ENCODE measurements at places on chromosomes 2 and 18.

GRCh38 chr2:158772306-158773078, 22.6 kb upstream of the DAPL1 start:
- no peak for DNase-seq

- DNase-seq, result no peak
Observed at GRCh38 chr2:144470816-144471215, 49.1 kb downstream of the ZEB2 start.

- no peak for DNase-seq
Observed at GRCh38 chr18:62558015-62558663, 35.3 kb downstream of the ZCCHC2 start.

DNA sequence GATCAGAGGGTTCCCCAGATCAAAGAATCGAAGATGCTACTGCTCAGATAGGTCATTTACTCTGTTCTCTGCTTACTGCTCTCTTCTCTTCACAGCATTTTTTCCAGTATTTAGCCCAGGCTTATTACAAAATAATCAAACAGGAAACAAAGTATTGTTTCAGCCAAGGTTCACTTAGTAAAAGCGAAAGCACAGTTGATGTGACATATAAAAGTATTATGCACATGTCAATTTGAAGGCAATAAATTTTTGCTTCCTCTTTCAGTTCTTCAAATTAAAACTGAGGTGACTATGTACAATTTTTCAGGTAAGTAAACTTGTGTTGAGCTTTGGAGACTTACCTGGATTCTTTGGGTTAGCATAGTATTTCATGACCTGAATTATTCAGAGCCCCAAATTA, 262.8 kb upstream of the CHST9 start:
- no peak for DNase-seq

DNA sequence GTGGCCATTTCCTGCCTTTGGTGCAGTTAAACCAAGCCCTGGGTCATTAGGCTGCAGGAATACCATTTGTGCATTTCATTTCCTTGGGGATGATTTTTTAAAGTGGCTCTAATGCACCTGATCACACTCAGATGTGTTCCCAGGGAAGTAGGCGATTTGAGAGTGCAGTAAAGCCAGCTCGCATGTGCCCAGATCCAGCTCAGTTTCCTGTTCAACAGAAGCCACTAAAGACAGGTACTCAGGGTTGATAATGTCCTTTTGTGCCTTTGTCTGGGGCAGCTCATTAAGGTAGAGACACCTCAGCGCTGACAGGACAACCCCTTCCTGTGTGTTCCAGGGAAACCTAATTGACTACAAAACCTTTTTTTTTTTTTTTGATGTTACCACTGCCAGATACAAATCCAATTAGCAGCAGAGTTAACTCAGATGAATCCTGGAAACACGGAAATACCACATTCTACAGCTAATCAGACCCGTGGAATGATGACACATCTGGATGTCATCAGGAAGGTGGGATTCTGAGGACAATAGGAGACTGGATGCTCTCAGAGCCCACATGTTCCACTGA, 15.2 kb upstream of the CHRNA1 start:
- DNase-seq, result no peak

- DNase-seq, result no peak
Observed at GRCh38 chr2:176129813-176130146, 275 bp downstream of the HOXD8 start.

DNA sequence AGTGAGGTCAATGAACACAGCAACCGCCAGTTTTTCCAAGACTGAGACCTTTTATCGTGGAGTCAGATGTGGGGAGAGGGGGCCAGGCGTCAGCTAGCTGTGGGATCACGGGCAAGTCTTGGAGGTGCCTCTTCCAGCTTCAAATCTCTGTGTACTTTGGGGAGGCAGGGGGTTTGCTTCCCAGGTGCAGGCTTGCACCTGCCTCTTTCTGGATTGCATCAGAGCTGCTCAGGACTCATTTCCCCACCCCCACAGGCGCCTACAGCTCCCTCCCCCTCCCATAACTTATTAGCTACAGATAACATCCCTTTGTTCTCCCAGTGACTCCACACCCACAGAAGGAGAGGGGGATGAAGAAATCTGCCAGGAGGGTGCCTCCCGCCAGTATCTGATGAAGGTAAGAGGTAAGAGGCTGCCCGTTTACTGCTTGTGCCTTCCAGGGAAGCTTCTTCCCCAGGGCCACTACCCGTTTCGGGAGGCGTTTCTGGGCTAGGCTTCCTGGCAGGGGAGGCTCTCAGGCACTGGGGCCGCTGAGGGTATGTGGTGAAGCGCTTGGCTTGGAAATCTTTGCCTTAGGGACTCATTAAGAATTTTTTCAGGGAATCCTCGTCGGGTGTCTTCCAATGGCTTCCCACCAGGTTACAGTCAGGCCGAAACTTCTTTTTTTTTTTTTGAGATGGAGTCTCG, 18.8 kb upstream of the MRPL33 start:
- no peak for DNase-seq

- no peak for DNase-seq
Observed at GRCh38 chr2:15971351-15971750, 31.0 kb downstream of the MYCN start.

- no peak for DNase-seq
Observed at GRCh38 chr2:55111230-55111569, 60.9 kb upstream of the RTN4 start.

- DNase-seq, result no peak
Observed at GRCh38 chr2:182854375-182855105, 11.9 kb downstream of the FRZB start.

DNA sequence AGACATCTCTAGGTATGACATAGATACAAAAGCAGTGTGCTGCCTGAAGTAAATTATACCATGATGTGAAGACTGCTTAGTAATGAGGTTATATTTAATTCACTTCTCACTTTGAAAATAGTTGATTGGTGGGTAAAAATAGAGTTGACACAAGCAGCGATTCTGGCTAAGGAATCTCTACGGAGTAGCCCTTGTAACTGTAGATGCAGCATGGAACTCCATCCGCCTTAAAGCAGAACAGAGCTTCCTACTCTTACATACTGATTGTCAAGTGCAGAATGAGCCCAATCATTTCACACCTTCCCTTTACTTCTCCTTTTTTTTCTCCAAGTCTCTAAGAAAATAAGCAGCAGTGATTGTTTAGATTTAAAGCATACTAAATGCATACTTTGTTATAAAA, 1594.6 kb upstream of the SLC39A10 start:
- no peak for DNase-seq

GRCh38 chr2:237483018-237483731, 3.9 kb upstream of the MLPH start:
- no peak for DNase-seq

DNA sequence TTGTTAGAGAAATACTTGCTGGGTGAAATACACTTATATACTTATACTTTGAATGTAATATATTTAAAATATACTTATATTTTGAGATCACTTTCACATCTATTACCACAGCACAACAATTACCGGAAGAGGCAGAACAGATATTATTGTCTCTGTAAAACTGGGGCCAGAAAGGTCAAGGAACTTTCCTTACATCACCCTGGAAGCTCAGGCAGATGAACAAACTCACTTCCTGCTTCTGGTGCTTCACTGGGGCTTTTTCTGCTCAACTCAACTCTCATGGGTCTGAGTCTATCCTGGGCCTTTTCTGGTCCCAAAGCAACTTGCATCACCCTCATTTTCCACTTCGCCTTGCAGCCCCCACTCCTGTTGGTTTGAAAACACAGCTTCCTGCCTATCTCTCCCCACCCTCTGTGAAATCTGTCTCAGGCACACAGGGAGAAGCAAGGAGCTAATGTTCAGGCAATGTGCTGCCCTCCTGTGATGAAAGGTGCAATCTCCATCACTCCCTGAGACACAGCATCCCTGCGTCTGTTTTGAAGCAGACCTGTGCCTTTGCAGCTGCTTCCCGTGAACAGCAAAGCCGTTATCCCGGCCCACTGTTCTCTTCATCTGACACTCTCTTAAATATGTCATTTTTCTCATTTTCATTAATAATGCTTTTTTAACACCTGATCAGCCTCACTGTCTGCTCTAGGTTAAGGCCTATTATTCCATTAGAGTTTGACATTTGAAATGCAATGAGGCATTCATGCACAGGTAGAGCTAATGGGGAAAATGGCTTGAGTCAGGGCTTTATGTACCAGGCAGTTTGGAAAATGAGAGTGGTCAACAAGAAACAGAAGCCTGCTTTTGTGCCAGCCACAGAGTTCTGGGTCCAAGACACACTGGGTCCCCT, 251.9 kb upstream of the CHAC2 start:
- DNase-seq, result no peak

GRCh38 chr2:152657043-152657442, 60.2 kb downstream of the PRPF40A start:
- DNase-seq, result no peak

- no peak for DNase-seq
Observed at GRCh38 chr2:3387644-3388411, 8.3 kb downstream of the TRAPPC12 start.

DNA sequence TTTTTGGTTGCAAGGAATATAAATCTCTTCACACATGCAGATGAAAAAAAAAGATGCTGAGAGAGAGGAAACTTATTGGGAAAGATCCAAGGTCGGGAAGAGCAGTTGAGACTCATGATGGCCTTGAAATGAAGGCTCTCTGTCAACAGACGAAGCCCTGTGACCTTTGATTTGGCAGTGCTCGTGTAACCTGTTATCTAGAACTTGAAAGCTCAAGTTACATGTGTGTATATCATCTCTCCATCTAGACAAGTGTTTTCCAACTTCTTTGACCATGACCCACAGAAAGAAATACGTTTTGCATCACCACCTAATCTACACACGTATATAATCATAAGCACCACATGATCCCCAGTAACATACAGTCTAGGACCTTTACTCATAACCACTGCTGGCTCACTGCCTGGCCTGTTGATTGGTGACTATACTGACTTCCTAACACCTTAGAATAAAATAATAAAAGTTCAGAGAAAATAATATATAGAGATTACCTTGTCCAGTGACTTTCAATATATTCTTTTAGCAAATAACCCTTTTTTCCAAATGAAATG, 319.0 kb upstream of the PKDCC start:
- DNase-seq, result no peak

GRCh38 chr18:62605685-62606084, 82.9 kb downstream of the ZCCHC2 start:
- DNase-seq, result no peak

DNA sequence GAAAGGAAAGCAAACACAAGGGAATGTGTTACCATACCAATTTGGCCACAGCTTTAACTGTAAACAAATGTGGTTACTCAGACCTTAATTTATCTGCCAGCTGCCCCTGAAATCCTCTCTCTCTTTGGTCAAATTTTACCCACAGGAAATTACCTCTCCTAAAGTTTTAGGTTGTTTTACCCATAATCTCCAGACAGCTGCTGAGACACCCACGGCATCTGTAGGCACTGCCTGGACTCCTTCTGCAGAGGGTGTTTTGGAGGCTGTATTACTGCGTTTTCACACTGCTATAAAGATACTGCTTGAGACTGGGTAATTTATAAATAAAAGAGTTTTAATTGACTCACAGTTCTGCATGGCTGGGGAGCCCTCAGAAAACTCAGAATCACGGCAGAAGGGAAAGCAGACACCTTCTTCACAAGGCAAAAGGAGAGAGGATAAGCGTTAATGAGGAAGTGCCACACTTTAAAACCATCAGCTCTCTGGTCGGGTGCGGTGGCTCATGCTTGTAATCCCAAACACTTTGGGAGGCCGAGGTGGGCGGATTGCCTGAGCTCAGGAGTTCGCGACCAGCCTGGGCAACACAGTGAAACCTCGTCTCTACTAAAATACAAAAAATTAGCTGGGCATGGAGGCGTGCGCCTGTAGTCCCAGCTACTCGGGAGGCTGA, 677.5 kb upstream of the FSHR start:
- no peak for DNase-seq

- DNase-seq, result no peak
Observed at GRCh38 chr2:193240752-193241151, 1046.0 kb upstream of the TMEFF2 start.

- no peak for DNase-seq
Observed at GRCh38 chr2:77831060-77831459, 308.9 kb upstream of the LRRTM4 start.

- DNase-seq, result no peak
Observed at GRCh38 chr2:217365656-217366055, 505.8 kb upstream of the TNP1 start.

DNA sequence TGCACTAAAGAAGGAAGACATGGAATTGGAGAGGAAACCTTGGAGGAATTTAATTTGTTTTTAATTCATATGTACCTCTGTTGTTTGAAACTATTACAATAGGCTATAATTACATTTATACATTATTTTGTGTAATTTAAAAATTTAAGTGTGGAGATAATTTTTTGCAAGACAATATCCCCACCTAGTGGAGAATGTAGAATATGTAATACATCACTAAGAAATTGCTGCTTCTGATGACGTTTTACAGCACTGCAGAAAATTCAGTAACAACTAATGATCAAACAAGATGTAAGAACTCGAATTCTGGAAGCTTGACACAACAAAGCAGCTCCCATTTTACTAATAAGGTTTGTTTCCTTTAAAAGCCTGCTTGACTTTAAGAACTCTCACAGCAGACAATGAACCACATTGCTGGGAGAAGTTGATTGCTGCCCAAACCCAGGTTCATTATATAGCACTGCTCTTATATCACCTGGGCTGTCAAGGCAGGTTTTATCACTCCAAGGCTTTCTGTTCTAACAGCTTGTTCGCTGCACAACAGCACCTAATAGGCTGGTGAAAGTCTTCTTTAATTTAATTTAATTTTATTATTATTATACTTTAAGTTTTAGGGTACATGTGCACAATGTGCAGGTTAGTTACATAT, 53.4 kb downstream of the THADA start:
- peak; percentile 18 for DNase-seq

- DNase-seq, result no peak
Observed at GRCh38 chr2:203366639-203367466, 38.7 kb downstream of the ABI2 start.

DNA sequence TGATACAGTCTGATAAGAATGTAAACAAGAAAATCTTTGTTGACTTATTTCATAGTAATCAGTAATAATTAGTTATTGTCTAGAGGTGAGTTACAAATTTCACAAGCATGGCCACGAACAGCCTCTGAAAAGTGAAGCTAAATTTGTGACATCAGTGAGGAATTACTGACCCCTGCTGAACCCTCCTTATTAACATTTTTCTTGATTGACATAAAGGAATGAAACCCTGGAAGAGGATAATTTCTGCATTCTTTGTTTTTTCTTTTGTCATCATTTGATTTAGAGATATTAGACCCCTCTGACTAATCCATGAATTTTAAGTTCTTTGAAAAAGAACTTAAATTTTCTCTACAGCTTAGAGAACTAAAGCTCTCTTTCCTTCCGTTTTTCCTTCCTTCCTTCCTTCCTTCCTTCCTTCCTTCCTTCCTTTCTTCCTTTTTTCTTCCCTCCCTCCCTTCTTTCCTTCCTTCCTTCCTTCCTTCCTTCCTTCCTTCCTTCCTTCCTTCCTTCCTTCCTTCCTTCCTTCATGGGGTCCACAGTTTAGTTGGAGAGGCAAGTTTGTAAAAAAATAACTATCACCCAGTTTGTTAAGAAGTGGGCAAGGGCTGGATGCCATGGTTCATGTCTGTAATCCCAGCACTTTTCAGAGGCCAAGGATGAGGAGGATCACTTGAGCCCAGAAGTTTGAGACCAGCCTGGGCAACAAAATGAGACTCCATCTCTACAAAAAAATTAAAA, 387.0 kb downstream of the MTX2 start:
- DNase-seq, result no peak
